ENCODE measurements at places on chromosomes 3 and 15. TPM values are rescaled to one million over a fixed set of nuclear protein-coding genes. Genes with fewer than 3 reads are reported as not detected.

DNA sequence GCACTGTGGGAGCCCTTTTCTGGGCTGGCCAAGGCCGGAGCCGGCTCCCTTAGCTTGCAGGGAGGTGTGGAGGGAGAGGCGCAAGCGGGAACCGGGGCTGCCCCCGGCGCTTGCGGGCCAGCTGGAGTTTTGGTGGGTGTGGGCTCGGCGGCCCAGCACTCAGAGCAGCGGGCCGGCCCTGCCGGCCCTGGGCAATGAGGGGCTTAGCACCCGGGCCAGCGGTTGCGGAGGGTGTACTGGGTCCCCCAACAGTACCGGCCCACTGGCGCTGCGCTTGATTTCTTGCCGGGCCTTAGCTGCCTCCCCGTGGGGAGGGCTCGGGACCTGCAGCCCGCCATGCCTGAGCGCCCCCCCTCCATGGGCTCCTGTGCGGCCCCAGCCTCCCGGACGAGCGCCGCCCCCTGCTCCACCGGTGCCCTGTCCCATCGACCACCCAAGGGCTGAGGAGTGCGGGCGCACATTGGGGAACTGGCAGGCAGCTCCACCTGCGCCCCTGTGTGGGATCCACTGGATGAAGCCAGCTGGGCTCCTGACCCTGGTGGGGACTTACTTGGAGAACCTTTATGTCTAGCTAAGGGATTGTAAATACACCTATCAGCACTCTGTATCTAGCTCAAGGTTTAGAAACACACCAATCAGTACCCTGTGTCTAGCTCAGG is 707.7 kb downstream of the GRM7 start:
- DNase-seq: no peak

DNA sequence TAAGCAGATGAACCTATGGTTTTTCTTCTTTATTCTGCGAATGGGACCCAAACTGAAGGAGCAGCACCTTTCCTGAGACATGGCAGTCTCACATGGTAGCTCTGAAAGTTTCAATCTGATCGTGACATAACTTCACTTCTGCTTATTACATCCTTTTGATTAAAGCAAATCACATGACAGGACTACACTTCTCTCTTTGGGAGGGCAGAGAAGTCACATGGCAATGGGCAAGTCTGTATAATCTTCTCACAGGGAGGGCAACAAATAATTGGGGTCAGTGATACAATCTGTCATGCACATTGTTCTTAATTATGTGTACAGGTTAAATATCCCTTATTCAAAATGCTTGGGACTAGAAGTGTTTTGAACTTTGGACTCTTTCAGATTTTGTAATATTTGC is 21.6 kb downstream of the NCBP2 start:
- no peak for DNase-seq

GRCh38 chr3:32148351-32148750 is 41.9 kb downstream of the GPD1L start:
- DNase-seq: no peak

ACAN gene
- total RNA-seq: 0.93 TPM

CSPG5 gene
- total RNA-seq: 2.5 TPM

- DNase-seq: peak; percentile 29
Measured at GRCh38 chr15:84981711-84982300, at the start of gene PDE8A. Gene PDE8A, plus strand, starts transcription at chr15:84981856. Its CDS starts 307 bp downstream, at chr15:84982163.

- no peak for DNase-seq
Measured at GRCh38 chr3:38281895-38282686, at the start of gene SLC22A14. Gene SLC22A14, plus strand, starts transcription at chr3:38282294. Its CDS starts 23,733 bp downstream, at chr3:38306027.

Data from progenitor cell of endocrine pancreas (in vitro differentiated cells).